Activated CD4-positive, alpha-beta T cell treated with anti-CD3 and anti-CD28 coated beads for 4 hours (primary cell): ENCODE measurements at places on chromosomes 4 and X.

GRCh38 chrX:15350329-15350996 lies 15.1 kb upstream of the PIGA start:
- DNase-seq, result no peak

GRCh38 chr4:57426779-57427395 lies 316.7 kb upstream of the IGFBP7 start:
- no peak for DNase-seq

- no peak for DNase-seq
Observed at GRCh38 chrX:142637206-142637605, 388.5 kb upstream of the SPANXN4 start.

GRCh38 chrX:9807355-9808182 lies 21.3 kb downstream of the SHROOM2 start:
- no peak for DNase-seq

DNA sequence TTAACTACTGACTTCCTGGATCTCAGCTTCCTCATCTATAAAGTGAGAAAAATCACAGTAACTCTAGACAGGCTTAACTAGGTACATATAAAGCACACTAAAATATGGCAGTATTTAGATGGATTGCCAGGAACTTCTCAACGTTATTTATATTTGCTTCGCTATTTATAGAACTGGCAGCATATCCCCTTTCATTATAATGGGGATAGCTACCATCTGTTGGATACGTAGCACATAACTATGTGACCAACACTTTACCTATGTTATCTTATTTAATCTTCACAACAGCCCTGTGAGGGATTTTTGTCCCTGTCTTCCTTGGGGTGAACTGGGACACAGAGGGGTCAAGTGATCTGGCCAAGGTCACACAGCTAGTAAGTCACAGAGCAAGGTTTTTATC lies 64.6 kb downstream of the ENPEP start:
- DNase-seq, result no peak
